ENCODE measurements at places on chromosomes 2 and 18. TPM values are rescaled to one million over a fixed set of nuclear protein-coding genes. Genes with fewer than 3 reads are reported as not detected.

- no peaks in the 10 kb centered on the region for H3K36me3 ChIP-seq
- H3K27ac ChIP-seq, result no peak overlapping the region
- no peaks in the 10 kb centered on the region for H3K27me3 ChIP-seq
- DNase-seq, result no peak
- no peaks in the 10 kb centered on the region for H3K4me1 ChIP-seq
Measured at GRCh38 chr18:68665628-68666027, 49.3 kb downstream of the TMX3 start.

DNA sequence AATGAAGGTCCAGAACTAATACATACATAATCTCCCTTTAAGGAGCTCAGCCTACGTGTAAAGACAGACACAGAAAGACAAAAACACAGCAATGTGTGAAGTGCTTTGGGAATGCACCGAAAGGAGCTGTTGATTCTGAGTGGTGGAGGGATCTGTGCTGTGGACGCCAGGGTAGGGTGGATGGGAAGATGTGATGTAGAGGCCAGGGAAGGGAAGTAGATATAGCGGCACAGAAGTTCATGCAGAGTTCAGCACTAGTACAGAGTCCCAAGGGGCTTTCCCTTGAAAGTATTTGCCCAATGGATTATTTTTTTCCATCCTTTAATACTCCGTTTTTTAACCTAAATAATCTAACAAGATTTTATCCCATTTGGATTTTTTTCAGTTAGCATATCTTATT is 32.1 kb upstream of the DOCK10 start:
- no peak for DNase-seq
- no peak overlapping the region for H3K27ac ChIP-seq

- H3K4me1 ChIP-seq, result no peaks in the 10 kb centered on the region
- H3K36me3 ChIP-seq, result no peaks in the 10 kb centered on the region
- H3K27ac ChIP-seq, result no peak overlapping the region
- H3K27me3 ChIP-seq, result no peaks in the 10 kb centered on the region
- no peak for DNase-seq
- no peak overlapping the region for H3K4me3 ChIP-seq
Measured at GRCh38 chr2:162328424-162329157, 10.1 kb upstream of the IFIH1 start.

DNA sequence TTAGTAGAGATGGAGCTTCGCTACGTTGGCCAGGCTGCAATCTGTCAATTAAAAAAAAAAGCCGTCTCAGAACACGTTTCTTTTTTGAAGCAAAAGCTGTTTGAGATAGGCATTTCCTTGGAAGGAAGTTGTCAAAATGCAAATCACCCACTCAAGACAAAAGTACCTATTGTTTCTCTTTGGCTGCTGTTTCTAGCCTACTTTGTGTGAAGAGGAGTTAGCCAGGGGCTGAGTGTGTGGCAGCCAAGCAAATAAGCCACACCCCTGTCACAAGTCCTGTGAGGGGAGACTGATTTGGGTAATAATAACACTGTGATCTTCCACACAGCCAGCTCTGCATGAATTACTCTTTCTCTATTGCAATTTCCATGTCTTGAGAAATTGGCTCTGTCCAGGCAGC is 47.4 kb upstream of the CDCA7 start:
- no peaks in the 10 kb centered on the region for H3K27me3 ChIP-seq
- no peak for DNase-seq
- no peak overlapping the region for H3K4me3 ChIP-seq
- H3K27ac ChIP-seq, result no peak overlapping the region

GRCh38 chr2:129711816-129712675 is 267.4 kb upstream of the RAB6C start:
- no peaks in the 10 kb centered on the region for H3K4me1 ChIP-seq
- no peak for DNase-seq
- H3K36me3 ChIP-seq, result no peaks in the 10 kb centered on the region
- H3K4me3 ChIP-seq, result no peak overlapping the region
- no peaks in the 10 kb centered on the region for H3K27me3 ChIP-seq
- no peak overlapping the region for H3K27ac ChIP-seq

DNA sequence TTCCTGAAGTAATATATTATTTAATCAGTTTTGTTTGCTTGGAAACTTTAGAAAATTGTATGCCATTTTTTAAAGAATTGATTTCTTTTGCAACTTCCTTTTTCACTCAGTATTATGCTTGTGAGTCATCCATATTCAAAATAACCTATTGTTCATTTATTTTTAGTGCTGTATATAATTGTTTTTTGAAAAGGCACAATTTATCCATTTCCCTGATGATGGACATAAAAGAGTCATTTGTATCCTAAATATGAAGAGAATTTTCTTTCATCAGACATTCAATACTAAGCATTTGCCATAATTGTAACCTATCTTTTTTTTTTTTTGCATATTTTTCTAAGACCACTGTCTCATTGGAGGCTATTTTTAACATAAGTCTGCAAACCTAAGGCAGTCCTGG is 134.1 kb upstream of the SERPINE2 start:
- no peaks in the 10 kb centered on the region for H3K36me3 ChIP-seq
- no peak overlapping the region for H3K27ac ChIP-seq
- H3K27me3 ChIP-seq, result no peaks in the 10 kb centered on the region
- H3K4me1 ChIP-seq, result no peaks in the 10 kb centered on the region
- H3K4me3 ChIP-seq, result no peak overlapping the region

DNA sequence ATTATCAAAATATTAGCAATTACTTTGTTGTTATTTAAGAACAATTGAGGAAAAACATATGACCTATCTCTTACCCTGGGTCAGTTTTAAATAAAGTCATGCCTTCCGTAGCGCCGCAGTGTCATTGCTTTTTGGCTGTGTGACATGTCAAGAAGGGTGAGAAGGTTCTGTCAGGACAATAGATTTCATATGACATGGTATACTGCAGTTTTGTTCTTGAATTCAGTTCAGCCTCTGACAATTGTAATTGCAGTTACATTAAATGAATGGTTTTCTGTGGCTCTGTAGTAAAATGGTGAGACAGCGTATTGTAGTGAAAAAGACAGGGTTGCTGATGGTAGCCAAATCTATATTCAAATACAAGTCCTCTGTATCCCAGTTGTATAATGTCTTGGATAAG is 307.2 kb downstream of the CDH2 start:
- H3K27ac ChIP-seq, result no peak overlapping the region
- H3K36me3 ChIP-seq, result no peaks in the 10 kb centered on the region
- H3K4me3 ChIP-seq, result no peak overlapping the region
- no peaks in the 10 kb centered on the region for H3K27me3 ChIP-seq

GRCh38 chr18:76994086-76994654 is 138.4 kb downstream of the MBP start:
- no peaks in the 10 kb centered on the region for H3K36me3 ChIP-seq
- H3K27ac ChIP-seq, result no peak overlapping the region
- H3K4me1 ChIP-seq, result no peaks in the 10 kb centered on the region

DNA sequence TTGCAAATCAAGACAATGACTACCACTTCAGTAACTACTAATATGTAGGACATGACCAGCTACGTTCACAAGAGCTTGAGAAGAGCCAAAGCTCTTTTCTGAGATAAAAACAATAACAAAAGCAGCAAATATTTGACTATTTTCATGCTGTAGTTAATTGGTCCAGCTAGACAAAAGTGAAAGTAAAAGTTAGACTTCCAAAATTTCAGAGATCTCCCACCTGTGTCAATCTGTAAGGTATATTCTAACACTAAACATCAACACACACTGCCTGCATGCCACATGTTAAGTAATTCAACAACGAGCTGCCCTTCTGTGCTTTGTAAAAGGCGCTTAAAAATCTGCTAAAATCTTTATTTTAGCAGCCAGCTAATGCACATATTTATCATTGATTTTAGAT is 185.9 kb downstream of the SLC39A10 start:
- H3K4me1 ChIP-seq, result no peaks in the 10 kb centered on the region
- no peak for DNase-seq
- no peak overlapping the region for H3K4me3 ChIP-seq

DNA sequence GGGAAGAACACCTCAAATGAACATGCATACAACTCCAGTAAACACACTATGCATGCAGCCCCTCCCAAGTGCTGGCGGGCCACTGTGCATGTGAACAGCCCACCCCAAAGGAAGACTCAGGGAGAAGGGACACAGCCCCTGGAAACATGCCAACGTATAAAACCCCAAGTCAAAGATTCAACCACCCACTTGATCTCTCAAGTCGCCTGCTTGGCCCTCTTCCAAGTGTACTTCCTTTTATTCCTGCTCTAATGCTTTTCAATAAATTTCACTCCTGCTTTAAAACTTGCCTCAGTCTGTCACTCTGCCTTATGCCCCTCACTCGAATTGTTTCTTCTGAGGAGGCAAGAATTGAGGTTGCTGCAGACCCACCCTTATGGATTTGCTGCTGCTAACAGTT is 139.1 kb downstream of the C1D start:
- H3K27ac ChIP-seq, result no peak overlapping the region
- H3K36me3 ChIP-seq, result no peaks in the 10 kb centered on the region
- H3K4me3 ChIP-seq, result no peak overlapping the region
- H3K4me1 ChIP-seq, result no peaks in the 10 kb centered on the region

GRCh38 chr18:5417342-5417741 is 121.8 kb upstream of the ZBTB14 start:
- no peaks in the 10 kb centered on the region for H3K27me3 ChIP-seq
- H3K36me3 ChIP-seq, result no peaks in the 10 kb centered on the region
- no peak overlapping the region for H3K27ac ChIP-seq
- DNase-seq, result peak; percentile 72
- H3K4me1 ChIP-seq, result no peaks in the 10 kb centered on the region

DNA sequence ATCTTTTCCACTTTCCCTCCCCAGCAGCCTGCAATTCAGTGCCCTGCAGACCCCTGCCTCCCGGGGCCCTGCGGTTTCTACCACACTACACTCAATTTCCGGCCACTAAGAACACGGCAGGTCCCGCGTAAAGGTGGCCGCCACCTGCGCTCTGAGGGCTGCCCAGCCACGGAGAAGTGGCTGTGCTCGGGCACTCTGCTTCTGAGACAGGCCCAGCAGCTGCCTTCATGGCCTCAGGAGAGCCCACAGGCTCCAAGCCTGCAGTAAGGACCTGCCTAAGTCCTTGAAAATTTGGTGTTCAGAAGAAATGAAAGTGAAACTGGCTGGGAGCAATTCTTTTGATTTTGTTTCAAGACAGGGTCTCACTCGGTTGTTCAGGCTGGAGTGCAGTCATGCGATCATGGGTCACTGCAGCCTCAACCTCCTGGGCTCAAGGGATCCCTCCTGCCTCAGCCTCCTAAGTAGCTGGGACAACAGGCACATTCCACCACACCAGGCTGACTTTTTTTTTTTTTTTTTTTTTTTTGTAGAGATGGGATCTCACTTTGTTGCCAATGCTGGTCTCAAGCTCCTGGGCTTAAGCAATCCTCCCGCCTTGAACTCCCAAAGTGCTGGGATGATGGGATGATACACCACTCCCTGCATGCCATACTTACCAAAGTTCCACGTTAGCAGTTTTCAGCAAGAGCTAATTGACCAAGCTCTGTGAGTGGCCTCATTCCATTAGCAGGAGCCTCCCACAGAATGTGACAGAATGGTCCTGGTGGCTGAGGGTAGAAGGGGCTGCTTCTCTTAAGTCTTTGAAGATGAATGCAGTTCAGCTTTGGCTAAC is 14.6 kb upstream of the ALPP start:
- H3K36me3 ChIP-seq, result no peaks in the 10 kb centered on the region
- no peaks in the 10 kb centered on the region for H3K4me1 ChIP-seq
- H3K4me3 ChIP-seq, result peak overlapping the region; percentile 18
- no peak overlapping the region for H3K27ac ChIP-seq

- no peaks in the 10 kb centered on the region for H3K27me3 ChIP-seq
- no peak overlapping the region for H3K4me3 ChIP-seq
- H3K4me1 ChIP-seq, result peaks cover 33% of the 10 kb centered on the region
- DNase-seq, result no peak
- no peak overlapping the region for H3K27ac ChIP-seq
- H3K36me3 ChIP-seq, result no peaks in the 10 kb centered on the region
Measured at GRCh38 chr2:69687971-69688611, 44.6 kb upstream of the AAK1 start.

- H3K27me3 ChIP-seq, result no peaks in the 10 kb centered on the region
- H3K36me3 ChIP-seq, result no peaks in the 10 kb centered on the region
- no peak for DNase-seq
Measured at GRCh38 chr2:237922641-237923361, 44.0 kb upstream of the UBE2F start.

- no peak overlapping the region for H3K4me3 ChIP-seq
- no peak overlapping the region for H3K27ac ChIP-seq
- H3K27me3 ChIP-seq, result no peaks in the 10 kb centered on the region
- H3K36me3 ChIP-seq, result no peaks in the 10 kb centered on the region
- no peak for DNase-seq
- no peaks in the 10 kb centered on the region for H3K4me1 ChIP-seq
Measured at GRCh38 chr2:204065566-204065965, 129.0 kb downstream of the ICOS start.

GRCh38 chr2:206611191-206611590 is 31.1 kb upstream of the FAM237A start:
- no peak for DNase-seq
- H3K27me3 ChIP-seq, result no peaks in the 10 kb centered on the region
- H3K36me3 ChIP-seq, result no peaks in the 10 kb centered on the region
- H3K4me3 ChIP-seq, result no peak overlapping the region

NMUR1 gene
- total RNA-seq, result not detected

CNDP1 gene
- total RNA-seq, result not detected

ARHGAP25 gene
- 17.1 TPM for total RNA-seq

All from stomach (tissue), 19 donors.